T-cell (primary cell): ENCODE measurements at places on chromosomes 2 and 18. TPM values are rescaled to one million over a fixed set of nuclear protein-coding genes. Genes with fewer than 3 reads are reported as not detected.

- no peak for DNase-seq
Measured at GRCh38 chr2:27792759-27793158, 21.2 kb downstream of the MRPL33 start.

DNA sequence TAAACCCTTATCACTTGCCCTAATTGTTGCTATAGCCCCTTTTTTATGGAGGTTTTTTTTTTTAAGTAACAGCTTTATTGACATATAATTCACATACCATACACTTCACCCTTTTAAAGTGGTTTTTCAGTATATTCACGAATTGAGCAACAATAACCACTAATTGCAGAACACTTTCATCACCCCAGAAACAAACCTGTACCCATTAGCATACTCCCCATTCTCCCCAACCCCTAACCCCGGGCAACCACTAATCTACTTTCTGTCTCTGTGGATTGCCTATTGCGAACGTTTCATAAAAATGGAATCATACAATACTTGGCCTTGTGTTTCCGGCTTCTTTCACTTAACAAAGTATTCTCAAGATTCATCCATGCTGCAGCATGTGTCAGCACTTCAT, 213.6 kb downstream of the ATAD2B start:
- no peak for DNase-seq

- DNase-seq, result no peak
Measured at GRCh38 chr2:51697095-51697494, 665.2 kb upstream of the NRXN1 start.

DNA sequence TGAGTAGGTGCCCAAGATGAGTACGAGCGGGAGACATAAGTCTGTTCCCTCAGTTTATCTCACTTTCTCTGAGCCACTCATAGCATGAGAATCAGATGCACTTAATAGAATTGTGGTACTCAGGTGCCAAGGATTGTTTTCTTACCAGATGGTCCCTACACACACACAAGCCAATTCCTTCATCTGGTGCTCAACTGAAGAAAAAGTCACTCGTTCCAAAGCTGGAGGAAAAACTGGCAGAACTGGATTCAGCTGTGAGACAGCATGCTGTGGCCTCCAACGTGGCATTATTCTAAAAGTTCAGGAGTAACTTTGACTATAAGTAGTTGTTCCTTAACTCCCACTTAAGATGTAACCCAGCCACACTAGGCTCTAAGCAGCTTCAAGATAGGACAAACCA, 33.4 kb upstream of the ABCA12 start:
- no peak for DNase-seq

FHOD3 gene
- 0.06 TPM for total RNA-seq
